ENCODE measurements at places on chromosomes 7 and 10.

GRCh38 chr10:16698461-16698860 lies 118.8 kb downstream of the RSU1 start:
- no peak for DNase-seq

GRCh38 chr7:153430931-153431330 lies 621.3 kb upstream of the DPP6 start:
- DNase-seq = no peak

- no peak for DNase-seq
These were observed 168.4 kb upstream of the ASAH2 start for GRCh38 chr10:50419756-50420155.

GRCh38 chr7:88395715-88396114 lies 89.0 kb upstream of the STEAP4 start:
- no peak for DNase-seq

DNA sequence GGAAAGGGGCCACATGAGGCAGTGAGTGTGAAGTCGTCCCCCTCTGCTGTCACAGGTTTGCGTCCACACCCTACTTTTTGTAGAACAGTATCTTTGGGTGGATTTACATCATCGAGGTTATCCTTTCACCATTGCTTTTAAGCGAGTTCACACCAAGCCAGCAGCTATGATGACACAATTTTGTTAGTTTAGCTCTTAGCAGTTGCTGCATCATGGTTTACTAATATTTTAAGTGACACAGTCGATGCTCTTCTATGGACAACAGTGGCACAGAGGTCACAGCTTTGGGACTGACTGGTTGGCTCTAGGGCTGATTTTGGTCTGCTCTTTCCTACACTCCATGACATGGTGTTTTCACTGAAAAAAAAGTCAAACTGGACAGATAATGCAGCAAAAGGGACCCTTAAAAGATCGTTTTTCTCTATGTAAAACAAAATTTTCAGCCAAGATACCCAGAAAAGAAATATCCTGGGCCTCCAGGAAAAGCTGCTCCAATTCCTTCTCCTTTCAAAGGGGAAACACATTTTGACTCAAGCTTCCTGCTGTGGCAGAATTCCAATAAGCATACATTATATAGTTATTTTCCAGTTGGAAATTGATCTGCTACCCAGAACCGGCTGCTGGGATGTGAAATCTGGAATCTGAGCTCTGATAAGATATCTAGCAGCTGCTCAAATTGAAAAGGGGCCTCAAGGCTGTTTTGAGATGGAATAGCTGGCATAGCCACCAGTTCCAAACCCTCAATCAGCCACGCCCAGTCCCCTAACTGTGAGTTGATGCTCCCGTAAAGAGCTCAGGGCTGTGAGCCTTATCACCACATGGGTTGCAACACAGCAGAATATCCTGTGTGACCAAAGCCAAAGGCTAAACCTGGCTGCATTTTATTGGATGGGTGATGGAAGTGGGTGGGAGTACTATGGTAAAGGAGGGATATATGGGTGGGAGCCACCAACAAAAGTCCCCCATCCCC lies 114.2 kb downstream of the SMURF1 start:
- no peak for DNase-seq

- DNase-seq = no peak
These were observed 136.1 kb downstream of the ATE1 start for GRCh38 chr10:121791761-121792160.

- no peak for DNase-seq
These were observed 19.9 kb downstream of the SLC35G1 start for GRCh38 chr10:93913706-93914105.

DNA sequence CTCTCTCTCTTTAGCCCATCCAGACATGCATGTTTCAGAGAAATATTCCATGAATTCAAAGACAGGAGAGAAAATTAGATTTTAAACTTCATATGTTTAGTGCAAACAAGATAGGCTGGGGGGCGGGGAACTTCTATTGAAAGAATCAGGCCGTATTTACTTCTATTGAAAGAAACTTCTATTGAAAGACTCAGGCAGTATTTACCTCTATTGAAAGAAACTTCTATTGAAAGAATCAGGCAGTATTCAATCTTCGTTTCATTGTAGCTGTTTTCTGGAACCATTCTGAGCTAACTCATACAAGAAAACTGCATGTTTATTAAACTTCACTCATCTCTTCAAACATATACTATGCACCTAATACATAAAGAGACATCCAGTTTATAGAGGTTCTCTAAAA lies 123.1 kb downstream of the TYW1B start:
- DNase-seq = no peak

GRCh38 chr10:86899670-86900276 lies 57.6 kb downstream of the MMRN2 start:
- peak; percentile 68 for DNase-seq

DNA sequence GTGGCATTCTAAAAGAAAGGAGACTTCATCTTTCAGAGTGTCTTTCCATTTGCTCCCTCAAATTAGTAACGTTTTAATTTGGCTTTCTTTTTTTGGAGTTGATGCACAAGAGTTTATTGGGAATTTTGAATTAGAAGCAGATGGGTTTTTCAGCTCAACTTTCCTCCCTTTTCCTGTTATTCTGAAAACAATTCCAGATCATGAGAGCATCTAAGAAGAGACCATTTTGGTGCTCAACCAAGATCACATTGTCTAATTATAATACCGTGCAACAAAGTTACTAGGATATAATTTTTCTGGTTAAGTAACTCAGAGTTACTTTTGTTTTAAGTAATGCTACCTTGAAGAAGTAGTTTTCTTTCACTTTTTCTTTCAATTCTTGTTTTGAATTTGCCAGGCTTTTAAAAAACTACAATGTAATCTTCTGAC lies 396.6 kb upstream of the KLF6 start:
- DNase-seq = no peak

- no peak for DNase-seq
These were observed 92.4 kb downstream of the CTTNBP2 start for GRCh38 chr7:117780832-117781231.

- DNase-seq = no peak
These were observed 160.5 kb downstream of the WDR37 start for GRCh38 chr10:1216574-1217236.

GRCh38 chr7:71477441-71477840 lies 345.5 kb downstream of the GALNT17 start:
- no peak for DNase-seq

DNA sequence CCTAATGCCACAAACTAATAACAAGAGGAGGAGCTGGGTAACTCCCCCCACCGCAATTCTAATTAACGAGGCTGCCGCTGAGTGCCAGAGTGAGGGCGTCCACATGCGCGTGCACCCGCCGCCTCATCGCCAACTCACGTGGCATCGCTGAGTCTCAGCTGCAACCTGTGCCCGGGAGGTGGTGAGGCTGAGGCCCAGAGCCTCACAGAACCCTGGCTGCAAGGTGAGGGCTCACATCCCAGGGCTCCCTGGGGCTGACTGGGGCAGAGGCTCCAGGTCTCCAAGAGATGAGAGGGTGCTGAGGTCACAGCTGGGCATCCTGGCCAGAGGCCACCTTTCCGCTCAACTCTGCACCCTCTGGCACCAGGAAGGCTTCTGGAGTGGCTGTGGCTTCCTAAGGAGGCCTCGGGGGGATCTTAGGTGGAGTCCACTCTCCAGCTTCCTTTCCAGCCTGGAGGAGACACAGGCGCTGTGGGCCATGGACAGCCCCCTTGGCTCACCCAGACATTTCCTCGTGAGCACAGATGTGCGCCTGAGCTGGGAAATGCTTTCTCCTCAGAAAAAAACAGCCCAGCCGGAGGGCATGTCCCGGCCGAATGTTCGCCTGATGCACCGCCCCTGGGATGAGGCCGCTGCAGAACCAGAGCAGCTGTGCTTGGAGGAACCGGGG lies 242.6 kb downstream of the MAD1L1 start:
- DNase-seq = peak; percentile 6

DNA sequence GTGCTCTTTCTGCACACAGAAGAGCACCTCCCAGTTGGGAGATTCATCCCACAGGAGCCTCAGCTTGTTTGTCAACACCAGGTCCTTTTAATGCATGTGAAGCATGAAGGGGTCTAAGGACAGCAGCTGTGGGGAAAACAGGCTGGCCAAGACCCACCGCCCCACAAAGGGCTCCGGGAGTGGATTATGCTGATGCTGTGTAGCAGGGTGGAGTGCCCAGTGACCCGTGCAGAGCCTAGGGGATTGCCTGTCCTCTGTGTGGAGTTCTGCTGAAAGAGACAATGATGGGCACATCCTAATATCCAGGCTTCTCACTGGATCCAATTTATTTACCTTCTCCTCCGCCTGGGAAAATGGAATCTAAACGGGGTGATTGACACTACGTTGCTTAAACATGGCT lies 74.0 kb downstream of the PIP4K2A start:
- no peak for DNase-seq

DNA sequence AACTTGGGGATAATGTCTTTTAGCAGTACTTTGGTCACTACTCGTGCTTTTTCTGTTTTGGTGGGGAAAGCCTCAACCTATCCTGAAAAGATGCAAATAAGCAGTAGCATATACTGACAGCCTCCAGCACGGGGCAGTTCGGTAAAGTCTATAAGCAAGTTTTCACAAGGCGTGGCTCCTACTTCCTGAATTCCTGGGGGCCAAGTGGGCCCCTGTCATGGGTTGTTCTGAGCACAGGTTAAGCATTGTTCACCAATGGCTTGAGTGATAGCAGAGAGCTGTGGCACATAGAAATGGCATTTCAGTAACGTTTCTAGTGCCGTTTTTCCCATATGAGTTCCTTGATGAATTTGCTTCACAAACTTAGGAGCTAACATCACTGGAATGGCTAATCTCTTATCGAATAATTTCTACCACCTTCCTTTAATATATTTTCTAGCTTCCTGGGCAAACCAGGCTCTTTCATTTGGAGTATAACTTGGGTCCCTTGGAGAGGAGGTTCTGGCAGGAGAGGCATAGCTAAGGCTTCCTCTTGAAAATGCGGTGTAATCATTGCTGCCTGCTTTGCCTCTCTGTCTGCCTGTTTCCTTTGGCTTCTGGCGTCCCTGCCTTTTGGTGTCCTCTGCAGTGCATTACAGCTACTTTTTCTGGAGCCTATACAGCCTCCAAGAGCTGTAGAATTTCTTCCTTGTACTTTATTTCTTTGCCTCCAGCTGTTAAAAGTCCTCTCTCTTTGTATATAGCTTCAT lies 11.7 kb upstream of the ZNF239 start:
- no peak for DNase-seq

DNA sequence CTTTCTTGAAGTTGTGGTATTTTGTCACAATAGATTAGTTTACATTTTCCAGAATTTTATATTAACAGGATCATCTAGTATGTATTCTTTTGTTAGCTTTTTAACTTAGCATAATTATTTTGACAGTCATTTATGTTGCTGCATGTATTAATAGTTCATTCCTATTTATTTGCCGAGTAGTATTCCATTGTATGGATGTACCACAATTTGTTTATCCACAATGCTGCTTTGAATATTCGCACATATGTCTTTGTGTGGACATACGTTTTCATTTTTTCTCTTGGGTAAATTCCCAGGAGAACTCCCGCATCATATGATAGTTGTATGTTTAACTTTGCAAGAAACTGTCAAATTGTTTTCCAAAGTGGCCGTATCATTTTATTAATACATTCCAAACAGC lies 115.7 kb downstream of the CPEB3 start:
- no peak for DNase-seq

DNA sequence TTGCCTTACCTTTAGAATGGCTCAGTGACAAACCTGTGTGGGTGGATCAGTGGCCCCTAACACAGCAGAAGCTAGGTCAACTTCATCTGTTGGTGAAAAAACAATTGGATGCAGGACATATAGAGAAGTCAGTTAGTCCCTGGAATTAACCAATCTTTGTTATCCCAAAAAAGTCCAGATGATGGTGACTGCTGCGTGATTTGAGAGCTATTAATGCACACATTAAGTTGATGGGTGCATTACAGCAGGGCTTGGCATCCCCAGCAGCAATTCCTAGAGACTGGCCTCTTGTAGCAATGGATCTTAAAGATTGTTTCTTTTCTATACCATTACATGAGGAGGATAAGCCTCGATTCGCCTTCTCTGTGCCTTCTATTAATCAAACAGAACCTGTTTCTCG lies 33.3 kb downstream of the OR13A1 start:
- DNase-seq = no peak

- peak; percentile 5 for DNase-seq
These were observed 43.5 kb downstream of the TLL2 start for GRCh38 chr10:96470116-96470743.

GRCh38 chr7:41586931-41587640 lies 115.8 kb downstream of the INHBA start:
- no peak for DNase-seq

DNA sequence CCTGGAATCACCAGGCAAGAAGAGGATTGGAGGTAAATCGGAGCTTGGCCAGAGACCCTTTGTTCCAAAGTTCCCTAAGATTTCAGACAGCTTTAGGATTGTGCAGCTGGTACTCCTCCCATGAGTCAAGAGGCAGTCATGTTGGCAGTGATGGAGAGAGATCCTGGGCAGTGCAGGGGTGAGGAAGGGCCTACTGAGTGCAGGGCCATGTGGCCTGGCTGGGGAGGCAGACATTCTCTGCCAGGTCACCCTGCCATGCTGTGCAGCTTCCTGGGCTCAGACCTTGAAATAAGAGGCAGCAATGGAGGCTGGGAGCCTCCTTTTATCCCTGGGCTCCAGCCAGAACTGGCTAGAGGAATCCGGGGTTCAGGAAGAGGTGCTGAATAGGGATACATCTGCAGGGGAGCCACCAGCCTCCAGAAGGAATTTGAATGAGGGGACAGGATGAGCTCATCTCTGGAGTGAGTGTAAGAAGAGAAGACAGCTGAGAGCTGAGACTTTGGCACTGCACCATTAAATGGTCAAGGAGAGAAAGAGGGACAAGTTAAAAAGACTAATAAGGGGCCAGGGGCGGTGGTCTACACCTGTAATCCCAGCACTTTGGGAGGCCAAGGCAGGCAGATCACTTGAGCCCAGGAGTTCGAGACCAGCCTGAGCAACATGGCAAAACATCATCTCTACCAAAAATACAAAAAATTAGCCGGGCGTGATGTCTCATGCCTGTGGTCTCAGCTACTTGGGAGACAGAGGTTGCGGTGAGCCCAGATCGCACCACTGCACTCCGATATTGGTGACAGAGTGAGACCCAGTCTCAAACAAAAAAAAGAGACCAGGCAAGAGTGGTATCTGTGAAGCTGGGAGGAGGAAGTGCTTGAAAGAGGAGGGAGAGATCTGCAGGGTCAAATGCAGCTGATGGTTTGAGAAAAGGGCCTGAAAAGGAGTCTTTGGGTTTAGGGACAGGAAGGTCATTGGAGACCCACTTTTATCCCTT lies 12.0 kb downstream of the SFTPD start:
- no peak for DNase-seq

DNA sequence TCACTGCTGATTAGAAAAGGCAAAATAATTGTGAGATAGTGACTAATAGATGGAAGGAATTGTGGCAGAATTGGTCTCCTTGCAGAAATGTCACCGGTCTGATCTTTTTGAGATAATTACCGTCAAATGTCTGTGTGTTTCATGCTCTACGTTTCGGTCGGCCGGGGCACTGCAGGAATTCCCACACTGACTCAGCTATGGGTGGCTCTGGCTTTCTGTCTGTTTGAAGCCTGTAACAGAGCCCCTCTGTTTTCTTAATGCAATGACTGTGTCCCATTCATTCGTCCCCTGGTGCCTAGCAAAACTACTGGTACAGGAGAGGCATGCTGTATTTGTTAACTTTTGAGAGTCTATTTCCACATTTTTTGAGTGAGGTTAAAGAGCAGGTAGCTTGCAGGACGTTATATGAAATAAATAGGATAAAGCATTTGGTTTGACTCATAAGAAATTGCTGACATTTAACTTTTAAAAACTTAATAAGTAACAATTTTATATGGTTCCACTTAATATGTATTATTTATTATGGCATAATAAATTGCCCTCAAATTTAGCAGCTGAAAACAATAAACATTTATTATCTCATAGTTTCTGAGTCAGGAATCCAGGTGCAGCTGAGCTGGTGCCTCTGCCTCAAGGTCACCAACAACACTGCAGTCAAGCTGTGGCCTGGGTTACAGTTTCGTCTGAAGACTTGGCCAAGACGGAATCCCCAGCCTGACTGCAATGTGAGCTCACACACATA lies 53.3 kb upstream of the CTBP2 start:
- no peak for DNase-seq
